ENCODE measurements at places on chromosomes 1 and 21.
A peak's percentile ranks its signal among the peaks of the same experiment; 100 is the strongest.

- no peak for DNase-seq
These were observed 36.5 kb downstream of the FHAD1 start for GRCh38 chr1:15283526-15283925.

GRCh38 chr1:234944439-234945344, 183.9 kb downstream of the TOMM20 start:
- DNase-seq, result no peak

- DNase-seq, result no peak
These were observed 2.5 kb downstream of the WNT9A start for GRCh38 chr1:227944931-227945890.

DNA sequence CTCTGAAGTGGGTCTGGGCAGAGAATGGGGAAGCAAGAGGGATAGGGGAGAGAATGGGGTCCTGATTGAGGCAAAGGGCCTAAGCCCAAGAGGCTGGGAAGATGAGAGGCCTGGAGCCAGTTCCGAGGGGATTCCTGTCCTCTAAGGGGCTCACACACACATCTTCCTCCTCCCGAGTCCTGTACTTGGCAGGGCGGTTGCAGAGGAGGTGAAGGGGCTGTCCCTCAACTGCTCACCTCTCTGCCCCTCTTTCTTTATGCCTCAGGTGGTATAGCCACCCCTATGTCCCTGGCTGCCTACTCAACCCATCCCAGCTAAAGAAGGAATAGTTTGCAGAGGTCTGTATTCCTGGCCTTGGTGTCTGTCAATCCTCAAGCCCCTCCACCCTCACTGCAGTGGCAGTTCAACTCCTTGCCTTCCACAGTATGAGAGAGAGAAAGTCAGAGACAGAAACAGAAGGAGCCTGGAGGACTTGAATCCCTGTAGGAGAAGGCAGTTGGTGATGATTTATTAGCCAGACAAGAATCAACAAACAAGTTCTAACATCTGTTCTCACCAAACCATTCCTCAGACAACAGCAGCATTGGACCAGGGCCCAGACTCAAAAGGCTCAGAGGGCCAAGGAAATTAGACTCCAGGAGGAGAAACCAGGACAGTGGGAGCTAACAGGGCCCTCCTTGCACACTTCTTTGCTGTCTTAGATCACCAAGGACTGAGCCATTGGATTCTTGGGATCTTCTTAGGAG, 10.7 kb downstream of the SH2D2A start:
- DNase-seq, result peak; percentile 83

GRCh38 chr1:155471891-155472290, 90.7 kb downstream of the ASH1L start:
- DNase-seq, result no peak

DNA sequence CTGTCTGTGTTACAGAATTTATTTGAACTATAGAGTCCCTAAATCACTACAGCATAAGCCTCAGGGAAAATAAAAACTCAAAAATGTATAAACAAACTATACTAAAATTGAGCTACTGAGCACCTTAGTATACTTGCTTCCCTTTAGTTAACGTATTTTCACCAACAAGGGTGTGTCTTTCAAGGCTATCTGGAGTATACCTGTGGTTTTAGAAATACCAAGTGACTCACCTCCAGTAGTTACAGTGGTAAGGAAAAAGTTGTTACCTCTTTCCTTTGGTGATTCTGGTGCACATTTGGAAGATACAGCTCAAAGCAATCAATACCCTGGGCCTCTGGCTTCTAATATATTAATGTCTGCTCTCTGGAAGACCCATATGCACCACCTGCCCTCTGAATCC, 68.0 kb upstream of the C1orf105 start:
- peak; percentile 31 for DNase-seq

- DNase-seq, result no peak
These were observed 8.7 kb upstream of the CAPN2 start for GRCh38 chr1:223703668-223704013.

DNA sequence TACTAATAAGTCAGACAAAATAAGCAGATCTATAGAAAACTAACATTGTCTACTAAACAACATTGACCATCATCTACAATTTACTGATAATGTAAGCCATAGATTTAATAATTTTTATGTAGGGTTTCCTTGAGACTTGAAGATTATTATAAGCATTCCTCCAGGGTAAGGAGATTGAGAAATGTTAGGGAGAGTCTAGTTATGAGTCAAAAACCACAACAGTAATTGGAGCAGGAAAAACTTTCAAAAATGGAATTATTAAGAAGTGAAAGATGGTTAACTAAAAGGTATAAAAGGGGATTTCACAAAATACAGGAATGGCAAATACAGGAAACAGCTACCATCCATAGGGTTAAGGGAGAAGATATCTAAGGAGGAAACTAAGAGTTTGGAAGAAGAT, 12.4 kb upstream of the UHMK1 start:
- DNase-seq, result peak; percentile 42

DNA sequence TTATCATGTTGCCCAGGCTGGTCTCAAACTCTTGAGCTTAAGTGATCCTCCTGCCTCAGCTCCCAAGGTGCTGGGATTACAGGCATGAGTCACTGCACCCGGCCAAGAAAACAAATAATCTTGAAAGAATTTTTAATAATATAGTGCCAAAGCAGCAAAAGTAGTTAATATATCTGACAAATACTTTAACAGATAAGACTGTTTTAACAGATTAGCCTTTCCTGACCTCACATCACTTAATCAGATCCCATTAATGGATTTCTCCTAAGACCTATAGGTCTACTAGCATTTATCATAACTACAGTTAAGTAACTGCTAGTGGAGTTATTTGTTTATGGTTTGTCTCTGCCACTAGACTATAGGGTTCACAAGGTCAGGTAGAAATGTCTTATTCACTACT, 61.1 kb upstream of the HP1BP3 start:
- peak; percentile 65 for DNase-seq

DNA sequence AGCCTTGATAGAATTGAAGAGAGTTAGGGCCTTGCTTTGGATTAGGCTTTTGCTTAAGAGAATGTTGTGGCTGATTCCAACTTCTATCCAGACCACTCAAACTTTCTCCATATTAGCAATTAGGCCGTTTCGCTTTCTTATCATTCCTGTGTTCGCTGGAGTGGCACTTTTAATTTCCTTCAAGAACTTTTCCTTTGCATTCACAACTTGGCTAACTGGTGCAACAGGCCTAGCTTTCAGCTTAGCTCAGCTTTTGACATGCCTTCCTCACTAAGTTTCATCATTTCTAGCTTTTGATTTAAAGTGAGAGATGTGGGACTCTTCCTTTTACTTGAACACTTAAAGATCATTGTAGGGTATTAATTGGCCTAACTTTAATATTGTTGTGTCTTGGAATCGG, 183.6 kb upstream of the L1TD1 start:
- DNase-seq, result no peak

DNA sequence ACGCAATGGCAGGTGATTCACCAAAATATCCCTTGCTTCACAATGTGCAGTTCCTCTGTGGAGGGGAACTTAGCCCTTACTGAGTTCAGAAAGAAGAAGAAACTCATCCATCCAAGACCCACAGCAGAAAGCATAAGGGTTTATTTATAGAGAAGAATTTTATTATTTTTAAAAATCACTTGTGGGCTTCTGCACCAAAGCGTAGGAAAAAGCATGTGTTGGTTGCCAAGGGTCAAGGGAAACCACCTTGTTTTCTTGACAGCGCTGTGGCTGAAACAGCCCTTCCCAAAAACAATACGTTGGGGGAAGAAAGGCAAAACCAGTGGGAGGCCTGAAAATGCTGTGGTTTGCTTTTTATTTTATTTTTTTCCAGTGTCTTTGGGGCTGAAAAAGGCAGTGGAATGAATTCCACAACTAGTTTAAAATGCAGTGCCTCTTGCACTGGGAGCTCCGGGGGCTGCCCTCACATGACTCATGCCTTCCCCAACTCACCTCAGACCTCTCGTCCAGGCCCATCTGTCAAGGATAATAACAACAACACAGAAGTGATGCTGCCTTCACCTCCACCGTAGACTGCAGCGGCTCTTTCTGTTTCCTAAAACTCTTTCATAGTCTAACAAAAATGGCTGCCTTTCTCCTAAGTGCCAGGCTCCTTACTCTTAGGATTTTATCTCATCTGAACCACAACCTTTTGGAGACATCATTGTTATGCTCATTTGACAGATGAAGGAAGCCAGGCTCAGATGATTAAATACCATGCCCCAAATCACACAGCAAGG, 224.2 kb upstream of the JUN start:
- DNase-seq, result peak; percentile 21

- peak; percentile 96 for DNase-seq
These were observed 81.8 kb downstream of the LAMC2 start for GRCh38 chr1:183267646-183268431.

- no peak for DNase-seq
These were observed 6.0 kb downstream of the DYNLT5 start for GRCh38 chr1:66758241-66758755.

- DNase-seq, result no peak
These were observed 11.0 kb downstream of the AGTRAP start for GRCh38 chr1:11746795-11747487.

DNA sequence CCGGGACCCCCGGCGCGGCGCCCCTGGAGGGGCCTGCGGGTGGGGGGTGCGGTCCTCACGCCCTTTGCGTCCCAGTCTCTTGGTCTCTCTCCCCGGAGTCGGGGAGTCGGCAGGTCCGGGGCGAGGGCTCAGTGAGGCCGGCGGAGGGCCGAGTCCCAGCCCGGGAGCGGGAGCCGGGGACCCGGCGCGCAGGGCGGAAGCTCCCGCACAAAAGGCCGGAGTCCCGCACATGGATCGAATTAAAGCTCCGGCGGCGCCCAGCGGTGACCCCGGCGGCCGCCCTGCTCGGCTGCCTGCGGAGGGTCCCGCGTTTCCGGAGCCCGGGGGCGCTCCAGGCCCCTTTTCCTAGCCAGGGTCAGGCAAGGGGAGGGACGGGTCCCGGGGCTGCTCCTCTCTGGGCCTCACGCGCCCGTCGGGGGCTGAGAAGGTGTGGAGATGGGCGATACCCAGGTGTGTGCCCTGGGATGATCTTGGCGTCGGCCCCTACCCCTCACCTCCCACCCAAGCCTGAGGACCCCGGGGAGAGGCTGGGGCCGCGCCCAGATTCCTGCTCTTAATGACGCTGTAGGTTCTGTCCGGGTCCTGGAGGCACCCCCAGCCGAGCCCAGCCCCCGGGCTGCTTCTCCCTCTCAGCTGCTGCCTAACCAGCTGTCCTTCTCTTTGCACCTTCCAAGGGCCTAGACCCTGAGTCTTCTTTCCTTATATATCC, 512 bp downstream of the FBLIM1 start:
- peak; percentile 42 for DNase-seq

DNA sequence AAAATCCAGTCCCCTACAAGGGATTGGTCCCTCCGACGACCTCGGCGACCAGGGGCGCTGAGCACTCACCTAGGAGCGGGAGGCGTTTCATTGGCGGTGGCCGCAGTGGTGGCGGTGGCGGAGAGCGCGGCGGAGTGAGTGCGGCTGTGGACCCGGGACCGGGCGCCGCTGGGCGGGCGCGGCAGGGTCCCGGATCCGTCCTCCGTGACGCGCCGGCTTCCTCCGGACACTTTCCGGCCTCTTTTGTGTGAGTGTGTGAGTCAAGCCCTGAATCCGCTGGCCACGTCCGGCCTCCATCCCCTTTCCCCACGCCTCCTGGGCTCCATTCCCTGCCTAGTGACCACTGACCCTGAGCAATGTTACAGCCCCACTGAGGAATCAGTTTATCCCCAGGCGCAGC, at the start of gene ADGRL4:
Gene ADGRL4 (minus strand): TSS at position 167 of the 400 bp plus-strand sequence. CDS start 76 bp downstream, at position 91.
- DNase-seq, result peak; percentile 80

GRCh38 chr1:2311184-2312032, 79.9 kb downstream of the MORN1 start:
- peak; percentile 58 for DNase-seq

- DNase-seq, result peak; percentile 73
These were observed 26.7 kb downstream of the BTG3 start for GRCh38 chr21:17585875-17586450.

- no peak for DNase-seq
These were observed 3.1 kb downstream of the GJA5 start for GRCh38 chr1:147757015-147757990.

GRCh38 chr1:157894613-157895165, 53.1 kb upstream of the CD5L start:
- DNase-seq, result peak; percentile 1

DNA sequence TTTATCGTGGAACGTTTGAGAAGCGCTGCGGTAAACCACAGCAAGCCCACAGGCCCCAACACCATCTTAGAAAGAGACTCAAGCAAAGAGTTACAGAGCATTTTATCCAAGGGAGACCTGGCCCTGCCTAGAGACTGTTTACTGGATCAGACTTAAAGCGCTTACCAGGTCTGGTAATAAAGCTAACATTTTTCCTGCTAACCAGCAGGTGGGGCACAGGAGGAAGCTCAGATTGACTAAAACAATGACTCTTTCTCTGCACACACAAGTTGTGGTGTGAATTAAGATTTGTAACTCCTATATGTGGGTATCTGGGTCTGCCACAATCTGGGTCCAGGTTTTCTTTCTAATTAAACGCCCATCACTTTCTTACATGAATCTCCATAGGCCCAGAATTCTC, 136.5 kb upstream of the ETS2 start:
- DNase-seq, result peak; percentile 54

GRCh38 chr1:186175588-186175987, 199.5 kb downstream of the TPR start:
- DNase-seq, result peak; percentile 55

DNA sequence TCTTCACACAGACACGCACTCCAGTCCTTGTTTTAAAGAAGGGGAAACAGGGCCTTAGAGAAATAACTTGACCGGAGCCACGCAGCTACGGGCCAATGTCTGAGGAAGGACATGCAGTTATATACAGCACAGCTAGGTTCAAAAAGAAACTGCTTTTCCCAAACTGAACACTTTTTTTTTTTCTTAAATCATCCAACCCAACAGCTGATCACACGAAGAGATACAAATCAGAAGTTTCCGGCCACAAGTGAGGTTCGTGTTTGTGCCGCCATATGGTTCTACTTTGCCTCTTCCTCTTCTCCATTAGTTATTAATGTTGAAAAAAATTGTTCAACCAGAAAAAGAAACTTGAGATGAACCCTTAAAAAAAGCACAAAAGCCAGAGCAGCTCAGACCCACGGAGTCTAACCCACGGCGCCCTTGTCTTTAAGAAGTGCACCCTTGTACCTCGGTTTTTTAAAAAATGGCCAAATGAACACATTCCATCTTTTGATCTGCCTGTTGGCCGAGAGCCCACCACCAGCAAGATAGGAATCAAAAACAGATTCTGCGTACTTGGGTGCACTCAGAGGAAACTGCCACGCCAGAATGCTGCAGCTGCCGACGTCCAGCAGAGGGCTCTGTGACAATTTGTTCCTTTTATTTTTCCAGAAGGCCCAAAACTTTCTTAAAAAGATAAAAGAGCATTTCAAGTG, 78.9 kb downstream of the SLC66A1 start:
- peak; percentile 66 for DNase-seq

- no peak for DNase-seq
These were observed 10.9 kb upstream of the ARID1A start for GRCh38 chr1:26684763-26685508.

DNA sequence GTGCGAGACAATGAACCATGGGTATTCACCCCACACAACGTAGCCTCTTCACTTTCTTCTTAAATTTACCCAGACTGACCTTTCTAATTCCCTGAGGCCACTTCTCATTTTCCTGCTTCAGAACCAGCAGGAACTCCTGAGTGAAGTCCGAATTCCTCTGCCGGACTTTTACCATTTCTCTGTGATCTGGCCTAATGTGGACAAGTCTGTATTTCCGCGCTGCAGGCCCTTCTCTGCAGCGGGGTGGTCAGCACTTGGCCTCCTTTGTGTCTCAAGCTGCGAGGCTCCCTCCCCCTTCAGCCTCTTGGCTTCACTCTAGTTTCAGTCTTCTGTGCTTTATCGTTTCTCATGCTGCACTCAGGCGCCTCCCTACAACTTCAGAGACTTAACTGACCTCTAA, 9.4 kb upstream of the CTBS start:
- peak; percentile 51 for DNase-seq

GRCh38 chr1:36419569-36419968, 21.9 kb upstream of the LSM10 start:
- no peak for DNase-seq
